ENCODE measurements at places on chromosomes 1 and 21.
A peak's percentile ranks its signal among the peaks of the same experiment; 100 is the strongest.

DNA sequence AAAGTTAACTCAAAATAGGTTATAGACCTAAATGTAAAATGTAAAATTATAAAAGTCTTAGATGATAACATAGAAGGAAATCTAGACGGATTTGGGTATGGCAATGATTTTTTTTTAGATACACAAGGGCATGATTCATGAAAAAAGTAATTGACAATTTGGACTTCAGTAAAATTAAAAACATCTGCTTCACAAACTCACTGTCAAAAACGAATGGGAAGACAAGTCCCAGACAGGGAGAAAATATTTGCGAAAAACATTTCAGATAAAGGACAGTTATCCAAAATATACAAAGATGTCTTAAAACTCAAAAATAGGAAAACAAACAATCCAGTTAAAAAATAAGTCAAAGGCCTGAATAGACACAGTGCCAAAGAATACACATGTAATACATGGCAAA, 9.7 kb upstream of the PTGS2 start:
- DNase-seq, result no peak

DNA sequence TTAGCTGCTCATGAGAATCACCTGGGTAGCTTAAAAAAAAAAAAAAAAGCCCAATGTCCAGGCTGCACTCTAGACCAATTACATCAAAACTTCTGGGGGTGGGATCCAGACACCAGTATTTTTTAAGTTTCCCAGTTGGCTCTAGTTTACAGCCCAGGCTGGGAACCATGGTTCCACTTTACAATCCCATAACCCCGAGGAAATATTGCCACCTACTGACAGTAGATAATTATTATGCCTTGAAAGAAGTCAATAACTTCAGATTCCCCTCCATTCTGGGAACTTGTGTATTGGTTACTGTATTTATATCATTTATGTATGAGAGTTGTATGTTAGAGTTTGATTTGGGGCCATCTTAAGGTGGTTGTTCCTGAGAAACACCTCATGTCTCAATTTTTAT, 100.2 kb downstream of the SPATA46 start:
- peak; percentile 10 for DNase-seq

GRCh38 chr1:67939186-67939743, 106.0 kb upstream of the GNG12 start:
- DNase-seq, result no peak

DNA sequence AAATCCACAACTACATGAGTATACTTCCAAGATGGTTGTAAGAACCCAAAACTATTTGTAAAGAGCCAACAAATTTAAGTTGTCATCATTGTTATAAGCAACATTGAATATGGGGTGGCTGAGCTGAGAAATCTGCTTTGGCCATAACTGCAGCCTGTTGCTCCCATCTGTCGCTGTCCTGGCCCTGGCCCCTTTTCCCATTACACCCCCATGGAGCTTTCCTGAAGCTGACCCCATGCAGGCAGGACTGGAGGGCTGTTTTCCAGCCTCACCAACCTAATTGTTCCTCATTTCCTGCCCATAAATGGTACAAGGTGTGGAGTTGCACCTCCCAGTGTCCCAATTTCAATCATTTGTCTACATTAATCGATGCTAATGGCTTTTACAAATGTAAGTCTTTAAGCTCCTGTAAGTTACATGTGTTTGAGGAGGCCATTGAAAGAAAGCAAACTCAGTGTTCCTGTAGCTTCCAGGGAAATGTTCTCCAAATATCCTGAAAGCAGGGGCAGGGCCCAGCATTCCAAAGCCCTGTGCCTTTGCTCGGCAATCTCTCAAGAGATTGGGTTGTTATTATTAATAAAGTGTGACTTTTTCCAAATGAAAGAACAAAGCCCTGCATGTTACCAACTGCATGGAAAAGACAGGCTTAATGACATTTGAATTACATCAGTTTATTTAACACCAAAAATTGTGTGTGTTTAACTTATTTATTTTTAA, 545.9 kb downstream of the PLPP3 start:
- DNase-seq, result no peak

DNA sequence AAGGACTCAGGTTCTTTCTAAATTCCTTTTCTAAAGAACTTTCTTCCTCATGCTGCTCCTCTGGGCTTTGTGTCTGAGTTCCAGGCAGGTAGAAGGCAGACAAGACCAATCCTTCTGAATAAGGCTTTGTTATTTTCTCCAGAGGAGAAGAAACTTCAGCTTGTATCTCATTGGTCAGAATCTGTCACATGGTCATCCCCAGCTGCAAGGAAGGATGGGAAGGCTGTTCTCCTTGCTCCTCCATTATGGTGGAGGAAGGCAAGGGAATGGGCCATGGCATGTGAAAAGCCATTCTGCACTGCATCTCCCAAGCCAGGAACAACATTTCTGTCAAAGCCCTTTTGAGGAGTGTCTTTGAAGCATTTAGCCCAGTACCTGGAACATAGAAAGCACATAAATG, 50.6 kb upstream of the NTPCR start:
- no peak for DNase-seq

GRCh38 chr21:39014747-39015146, 168.5 kb downstream of the PSMG1 start:
- peak; percentile 70 for DNase-seq

All from GM04504 (cell line).